Stimulated activated CD4-positive, alpha-beta T cell treated with anti-CD3 and anti-CD28 coated beads, Interleukin-1b, Interleukin-23, amount 100 ng/mL, for 4 hours (primary cell): ENCODE measurements at places on chromosomes 7 and 10.

GRCh38 chr10:27413387-27413786 lies 90.7 kb upstream of the RAB18 start:
- no peak for DNase-seq

GRCh38 chr7:509426-510130 lies 10.1 kb downstream of the PDGFA start:
- DNase-seq = no peak

- no peak for DNase-seq
These were observed 234.8 kb downstream of the AGMO start for GRCh38 chr7:15327001-15327400.

- no peak for DNase-seq
These were observed 13.4 kb downstream of the USP54 start for GRCh38 chr10:73577788-73578187.

DNA sequence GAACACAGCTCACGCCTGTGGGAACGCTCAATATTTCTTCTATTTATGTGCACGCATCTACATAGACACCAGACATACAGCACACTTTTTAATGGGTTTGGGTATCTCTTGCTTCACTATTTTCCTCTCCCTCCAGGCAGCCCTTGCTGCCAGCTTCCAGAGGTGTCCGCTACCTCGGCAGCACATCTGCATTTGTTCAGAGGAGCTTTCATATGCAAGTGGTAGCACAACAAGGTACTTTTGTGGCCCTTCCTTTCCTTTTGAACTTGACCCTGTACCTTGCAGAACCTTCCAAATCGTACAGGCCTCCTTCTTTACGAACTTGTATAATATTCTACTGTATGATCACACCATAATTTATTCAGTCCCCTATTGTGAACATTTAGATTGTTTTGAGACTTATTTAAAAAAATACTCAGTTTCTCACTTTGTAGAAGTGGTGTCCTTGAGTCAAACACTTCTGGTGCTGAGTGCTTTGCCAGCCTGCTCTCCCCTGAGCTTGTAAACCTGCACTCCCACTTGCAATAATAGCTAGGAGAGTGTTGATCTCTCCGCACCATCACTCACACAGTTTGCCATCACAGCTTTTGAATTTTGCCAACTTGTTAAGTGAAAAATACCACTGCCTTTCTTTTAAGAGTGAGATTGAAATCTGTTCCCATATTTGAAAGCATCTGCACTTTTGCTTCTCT lies 106.0 kb upstream of the ZNF32 start:
- no peak for DNase-seq

- DNase-seq = no peak
These were observed 71.1 kb upstream of the KAT6B start for GRCh38 chr10:74755273-74755672.

GRCh38 chr10:114682121-114682520 lies 24.0 kb upstream of the ABLIM1 start:
- no peak for DNase-seq

GRCh38 chr10:59037506-59037905 lies 138.9 kb upstream of the PHYHIPL start:
- no peak for DNase-seq

DNA sequence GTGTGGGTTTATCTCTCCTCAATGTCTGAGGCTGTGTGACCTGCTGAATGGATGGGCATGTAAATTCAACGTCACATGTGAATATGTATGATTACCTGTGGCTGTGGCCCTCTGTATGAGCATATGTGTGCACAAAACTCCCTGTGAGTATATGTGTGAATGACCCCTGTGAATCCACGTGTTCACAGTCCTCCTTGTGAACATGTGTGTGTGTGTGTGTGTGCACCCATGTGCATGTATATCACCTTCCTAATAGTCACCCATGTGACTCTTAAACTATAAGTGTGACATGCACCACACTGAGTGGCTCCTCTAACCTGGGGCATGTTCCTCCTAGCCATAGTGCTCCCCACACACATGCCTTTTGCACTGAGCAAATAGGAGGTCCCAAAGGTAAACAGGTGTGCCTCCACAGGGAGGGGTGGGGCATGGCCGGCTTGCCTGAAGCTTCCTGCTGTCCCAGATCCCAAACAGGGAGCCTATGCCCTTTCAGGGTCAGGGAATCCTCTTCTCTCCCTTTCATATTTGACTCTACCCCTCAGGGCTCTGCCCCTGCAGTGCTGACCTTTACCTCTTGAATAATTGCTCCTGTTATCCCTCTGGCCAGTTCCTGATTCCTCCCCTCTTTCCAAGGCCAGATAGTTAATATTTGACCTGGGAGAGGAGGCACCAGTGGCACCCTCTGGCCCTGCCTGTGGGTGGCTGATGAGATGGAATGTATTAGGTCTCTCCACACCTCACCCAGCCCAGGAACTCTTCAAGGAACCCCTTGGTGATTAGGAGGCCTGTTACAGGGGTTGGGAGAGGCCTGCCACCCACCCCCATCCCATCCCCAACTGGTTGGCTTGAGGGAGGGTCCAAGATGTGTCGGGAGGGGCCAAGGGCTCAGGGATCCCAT lies 1.9 kb downstream of the SEMA4G start:
- DNase-seq = no peak

- peak; percentile 15 for DNase-seq
These were observed 9.6 kb downstream of the TRIM56 start for GRCh38 chr7:101094791-101095375.

DNA sequence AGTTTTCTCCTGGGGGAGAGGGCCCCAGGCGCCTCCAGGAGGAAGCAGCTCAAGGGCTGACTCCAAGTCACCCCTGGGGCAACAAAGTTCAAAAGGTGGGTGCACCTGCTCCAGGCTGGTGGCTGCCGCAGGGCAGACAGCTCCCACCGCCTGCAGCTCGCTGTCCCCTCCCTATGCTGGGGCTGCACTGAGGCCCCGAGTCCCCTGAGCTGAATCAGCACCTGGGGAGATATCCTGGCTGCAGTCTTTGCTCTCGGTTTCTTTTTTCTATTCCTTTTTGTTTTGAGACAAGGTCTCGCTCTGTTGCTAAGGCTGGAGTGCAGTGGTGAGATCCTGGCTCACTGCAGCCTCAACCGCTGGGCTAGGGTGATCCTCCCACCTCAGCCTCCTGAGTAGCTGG lies 183.4 kb downstream of the DNAJB6 start:
- no peak for DNase-seq

DNA sequence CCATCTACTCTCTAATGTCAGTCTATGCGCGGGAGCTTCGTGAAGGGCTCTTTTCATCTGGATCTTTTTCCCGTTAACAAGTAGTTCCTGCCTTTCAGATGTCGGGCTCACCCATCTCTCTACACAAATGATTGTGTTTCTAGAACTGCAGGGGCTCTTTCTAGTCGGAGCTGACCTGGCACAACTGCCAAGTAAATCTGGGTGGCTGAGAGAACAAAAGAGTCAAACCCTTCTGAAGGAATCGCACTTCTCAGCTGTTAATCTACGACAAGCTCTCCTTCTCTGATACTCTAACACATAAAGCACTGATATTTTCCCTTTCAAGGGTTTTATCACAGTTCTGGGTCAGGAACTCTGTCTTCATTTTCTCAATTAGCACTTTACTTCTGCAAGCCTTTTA lies 144.7 kb downstream of the NRP1 start:
- no peak for DNase-seq

DNA sequence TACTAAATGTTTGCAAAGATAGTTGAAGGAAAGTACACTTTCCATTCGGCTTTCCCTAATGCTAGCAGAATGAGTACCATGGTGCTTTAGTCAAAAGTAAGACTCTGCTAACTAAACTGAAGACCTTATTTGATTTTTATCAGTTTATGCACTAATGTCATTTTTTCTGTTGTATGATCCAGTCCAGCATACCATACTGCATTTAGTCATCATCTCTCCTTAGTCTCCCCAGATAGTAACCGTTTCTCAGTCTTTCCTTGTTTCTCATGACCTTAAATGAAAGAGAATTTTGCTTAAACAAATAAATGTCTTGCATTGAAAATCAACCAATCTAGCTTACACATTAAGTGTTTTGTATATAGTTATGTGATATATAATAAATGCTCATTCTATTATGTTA lies 529.5 kb upstream of the SEMA3D start:
- no peak for DNase-seq

GRCh38 chr10:80856186-80856585 lies 318.5 kb downstream of the SH2D4B start:
- DNase-seq = no peak

DNA sequence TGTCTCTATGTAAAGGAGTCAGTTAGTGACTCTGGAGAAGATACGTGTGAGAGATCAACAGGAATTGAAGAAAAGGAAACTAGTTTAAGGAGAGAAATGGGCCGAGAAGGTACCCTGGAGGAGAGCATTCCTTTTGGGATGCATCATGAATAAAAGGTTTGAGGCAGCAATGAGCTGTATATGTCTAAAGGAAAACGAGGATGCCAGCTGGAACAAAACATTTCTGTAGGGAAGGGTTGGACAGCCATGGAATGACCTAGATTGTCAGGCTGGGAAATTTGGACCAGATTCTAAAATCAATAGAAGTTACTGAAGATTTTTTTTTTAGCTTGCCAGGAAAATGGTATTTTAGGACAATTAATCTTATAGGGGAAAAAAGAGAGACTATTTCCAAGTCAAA lies 17.2 kb upstream of the MPP7 start:
- no peak for DNase-seq

GRCh38 chr7:50355817-50356178 lies 51.3 kb downstream of the IKZF1 start:
- DNase-seq = no peak

DNA sequence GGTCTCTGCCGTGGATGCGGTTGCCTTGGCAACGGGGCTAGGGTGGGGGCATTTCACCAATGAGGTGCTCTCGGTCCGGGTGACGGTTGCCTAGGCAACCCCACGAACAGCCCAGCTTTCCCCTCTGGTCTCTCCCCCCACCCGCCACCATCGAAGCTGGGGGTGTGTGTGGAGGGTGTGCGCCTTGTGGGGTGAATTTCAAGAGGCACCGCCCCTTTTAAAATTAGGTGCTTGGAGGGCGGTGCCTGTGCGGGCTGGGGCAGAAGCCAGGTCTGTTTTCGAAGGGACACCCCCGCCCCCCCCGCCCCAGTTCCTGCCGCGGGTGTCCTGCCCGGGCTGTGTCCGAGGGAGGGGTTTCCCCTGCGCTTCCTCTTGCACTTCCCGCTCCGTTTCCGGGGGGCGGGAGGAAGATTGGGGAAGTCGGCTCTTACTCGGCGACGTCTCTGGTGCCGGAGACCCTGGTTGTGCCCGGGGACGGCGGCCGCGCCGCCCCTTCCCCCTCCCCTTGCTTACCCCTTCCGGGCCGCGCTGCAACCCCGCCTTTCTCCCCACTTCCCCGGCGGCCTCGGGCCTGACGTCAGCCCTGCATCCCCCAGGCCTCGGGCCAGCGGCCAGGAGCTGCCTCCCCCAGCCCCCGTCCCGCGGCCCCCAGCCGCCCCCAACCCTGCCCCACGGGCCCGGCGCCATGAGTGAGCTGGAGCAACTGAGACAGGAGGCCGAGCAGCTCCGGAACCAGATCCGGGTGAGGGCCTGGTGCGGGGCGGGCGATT lies 2.2 kb downstream of the GNB2 start:
- DNase-seq = peak; percentile 65

DNA sequence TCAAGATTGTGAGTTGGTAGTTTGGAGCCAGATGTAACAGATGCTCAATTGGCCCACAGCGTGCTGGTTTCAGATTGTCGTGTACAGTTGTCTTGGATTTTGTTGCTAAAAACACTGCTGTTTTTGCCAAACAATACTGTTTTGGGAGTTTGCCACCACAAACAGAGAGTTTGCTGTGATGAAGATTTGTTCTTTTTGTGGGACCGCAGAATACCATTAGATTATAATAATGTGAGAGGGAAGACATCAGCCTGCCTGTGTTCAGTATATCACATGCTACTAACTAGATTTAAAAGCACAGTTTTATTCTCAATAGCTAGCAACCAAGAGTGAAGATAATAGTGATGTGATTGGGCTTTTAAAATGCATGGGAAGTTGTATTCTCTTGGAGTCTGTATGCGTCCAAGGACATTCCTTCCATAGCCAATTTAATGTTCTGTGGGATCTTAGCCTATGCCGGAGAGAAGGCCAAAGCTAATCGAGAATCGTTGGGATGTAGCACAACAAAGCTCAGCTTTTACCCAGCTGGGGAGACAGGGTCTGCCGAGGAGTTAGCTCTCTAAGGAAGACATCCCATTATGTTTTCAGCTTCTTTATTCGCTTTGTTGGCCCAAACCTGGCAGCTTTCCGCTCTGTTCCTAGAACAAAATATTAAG lies 18.7 kb upstream of the ITGA8 start:
- no peak for DNase-seq

GRCh38 chr10:96701265-96701664 lies 19.0 kb downstream of the PIK3AP1 start:
- DNase-seq = no peak

GRCh38 chr7:24052572-24053260 lies 231.3 kb upstream of the NPY start:
- no peak for DNase-seq

DNA sequence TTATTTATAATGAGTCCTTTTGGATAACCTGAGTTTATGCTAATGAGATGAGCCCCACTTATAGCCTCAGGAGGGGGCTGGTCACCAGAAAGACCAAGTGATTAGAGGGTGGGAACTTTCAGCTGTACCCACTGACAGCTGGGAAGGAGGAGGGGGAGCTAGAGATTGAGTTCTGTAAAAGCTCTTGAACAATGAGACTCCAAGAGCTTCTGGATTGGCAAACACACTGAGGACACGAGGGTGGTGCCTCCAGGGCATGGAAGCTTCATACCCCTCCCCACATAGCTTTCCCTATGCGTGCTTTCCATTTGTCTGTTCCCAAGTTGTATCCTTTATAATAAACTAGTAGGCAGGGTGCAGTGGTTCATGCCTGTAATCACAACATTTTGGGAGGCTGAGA lies 20.3 kb downstream of the MRPS24 start:
- DNase-seq = no peak

DNA sequence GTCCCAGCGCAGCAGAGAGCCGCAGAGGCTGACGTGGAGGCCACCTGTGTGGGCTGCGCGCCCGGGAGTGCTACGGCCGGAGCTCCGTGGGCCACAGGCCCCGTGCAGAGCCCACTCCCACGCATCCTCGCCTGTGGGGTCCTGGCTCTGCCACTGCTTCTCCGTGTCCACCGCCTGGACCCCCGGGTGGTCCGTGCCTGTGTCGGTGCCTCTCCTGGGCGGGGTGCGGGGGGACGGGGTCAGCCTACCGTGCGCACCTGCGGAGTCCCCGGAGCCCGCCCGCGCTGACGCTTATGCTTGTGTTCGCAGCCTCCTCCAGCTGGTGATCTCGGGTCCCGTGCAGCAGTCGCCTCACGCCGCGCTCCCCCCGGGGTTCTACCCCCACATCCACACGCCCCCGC lies 7.8 kb upstream of the ZNF853 start:
- no peak for DNase-seq
